ENCODE measurements at places on chromosomes 1 and 21. TPM values are rescaled to one million over a fixed set of nuclear protein-coding genes. Genes with fewer than 3 reads are reported as not detected.

Gene PBX1
- total RNA-seq: 69.0 TPM

Gene ADCY10
- total RNA-seq: not detected

Gene ATAD3A
- 21.9 TPM for total RNA-seq

Gene PAPPA2
- 0.25 TPM for total RNA-seq

Gene PCP4L1
- 3.7 TPM for total RNA-seq

Gene YBEY
- 11.3 TPM for total RNA-seq

Gene IL22RA1
- total RNA-seq: 4.2 TPM

Gene INAVA
- total RNA-seq: 42.2 TPM

Gene HRNR
- total RNA-seq: not detected

Gene S100A3
- 9.6 TPM for total RNA-seq

Gene PCSK9
- 0.25 TPM for total RNA-seq

Gene PPM1J
- total RNA-seq: 7.9 TPM

Gene RAB42
- 2.5 TPM for total RNA-seq

Gene MOB3C
- 33.9 TPM for total RNA-seq

Gene ARHGAP30
- total RNA-seq: 14.5 TPM

Gene RHD
- total RNA-seq: not detected

Gene F13B
- not detected for total RNA-seq

Gene TDRD5
- total RNA-seq: not detected

Gene OPN3
- 15.5 TPM for total RNA-seq

Gene C4BPA
- total RNA-seq: not detected

Gene LORICRIN
- total RNA-seq: not detected

Gene GPR37L1
- total RNA-seq: 0.25 TPM

Gene GSTM5
- 21.1 TPM for total RNA-seq

Gene SYT6
- not detected for total RNA-seq

Gene CRTC2
- 19.2 TPM for total RNA-seq

Gene RHEX
- total RNA-seq: 1.7 TPM

Gene AMY1B
- not detected for total RNA-seq

Gene IL10
- 2.7 TPM for total RNA-seq

Gene ADAM15
- total RNA-seq: 193 TPM

Gene FCRL6
- total RNA-seq: not detected

Gene CHIA
- not detected for total RNA-seq

Gene VCAM1
- 5.6 TPM for total RNA-seq

Gene FCAMR
- not detected for total RNA-seq

Gene CD244
- 2.0 TPM for total RNA-seq

Gene APCS
- total RNA-seq: not detected

Gene CLDN17
- 2.2 TPM for total RNA-seq

Gene SLAMF9
- not detected for total RNA-seq

Gene NTNG1
- total RNA-seq: 6.6 TPM

Gene GUCA2B
- not detected for total RNA-seq

Gene HMCN1
- total RNA-seq: 10.6 TPM

Gene TRIM58
- 4.7 TPM for total RNA-seq

Gene CELSR2
- total RNA-seq: 38.5 TPM

Gene AKNAD1
- 3.9 TPM for total RNA-seq

Gene HAO2
- total RNA-seq: not detected

Gene C1orf50
- total RNA-seq: 3.2 TPM

Gene PRKAA2
- total RNA-seq: 3.7 TPM

Gene ICOSLG
- 6.4 TPM for total RNA-seq

Gene MYBPH
- total RNA-seq: not detected

Gene ATPAF1
- total RNA-seq: 37.1 TPM

Gene CLK2
- total RNA-seq: 48.1 TPM

Gene ZNF648
- total RNA-seq: not detected

Gene MAP1LC3C
- total RNA-seq: 1.2 TPM

Gene TNFAIP8L2
- 7.6 TPM for total RNA-seq

Gene AKT3
- total RNA-seq: 61.9 TPM

Gene INSRR
- not detected for total RNA-seq

Gene TDRD10
- 4.9 TPM for total RNA-seq

Gene PDE9A
- 9.6 TPM for total RNA-seq

Gene DMBX1
- total RNA-seq: 0.25 TPM

Gene LEFTY2
- total RNA-seq: 2.7 TPM

Gene GPATCH2
- 13.5 TPM for total RNA-seq

All from vagina (tissue), 2 donors.